Activated CD4-positive, alpha-beta T cell treated with anti-CD3 and anti-CD28 coated beads, Interleukin-2, amount 50 U/mL, for 24 hours (primary cell): ENCODE measurements at places on chromosomes 7 and 10.

DNA sequence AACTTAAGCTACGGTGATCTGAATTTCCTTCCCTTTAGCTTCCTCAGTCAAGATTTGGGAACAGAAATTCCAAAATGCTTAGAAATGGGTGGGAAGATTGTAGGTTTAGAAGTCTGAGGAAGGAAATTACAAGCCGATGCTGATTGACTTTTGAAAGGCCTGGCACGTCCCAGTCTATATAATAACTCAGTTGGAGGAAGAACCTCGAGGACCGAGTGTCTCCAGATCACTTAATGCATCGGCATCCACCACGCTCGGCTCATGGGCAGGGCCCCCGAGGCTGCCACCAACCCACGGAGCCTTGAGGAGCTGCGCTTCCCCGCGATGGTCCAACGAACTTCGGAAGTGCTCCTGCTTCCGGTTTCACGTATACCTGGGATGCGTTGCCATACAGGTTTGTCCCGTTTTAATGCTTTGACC is 10.4 kb upstream of the SP8 start:
- no peak for DNase-seq

GRCh38 chr7:52501696-52502095 is 533.7 kb upstream of the POM121L12 start:
- no peak for DNase-seq

DNA sequence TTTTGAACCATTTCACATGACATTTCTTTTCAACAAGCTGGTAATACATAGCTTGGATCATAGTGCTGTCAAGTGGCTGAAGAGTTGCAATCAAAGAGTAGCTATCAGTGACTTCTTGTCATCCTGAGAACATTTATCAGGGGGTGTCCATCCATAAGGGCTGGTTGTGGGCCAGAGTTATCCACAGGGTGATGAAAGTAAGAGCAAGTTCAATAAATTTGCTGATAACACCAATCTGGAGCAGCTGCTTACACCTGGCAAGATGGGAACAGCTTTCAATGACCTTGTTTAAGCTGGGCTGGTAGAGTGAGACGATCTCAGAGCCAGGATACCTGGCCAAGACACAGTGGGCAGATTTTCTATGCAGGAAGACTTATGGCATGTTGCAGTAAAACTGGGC is 96.3 kb upstream of the IMMP2L start:
- no peak for DNase-seq

- DNase-seq = no peak
Observed at GRCh38 chr7:34309116-34309515, 348.9 kb upstream of the NPSR1 start.

DNA sequence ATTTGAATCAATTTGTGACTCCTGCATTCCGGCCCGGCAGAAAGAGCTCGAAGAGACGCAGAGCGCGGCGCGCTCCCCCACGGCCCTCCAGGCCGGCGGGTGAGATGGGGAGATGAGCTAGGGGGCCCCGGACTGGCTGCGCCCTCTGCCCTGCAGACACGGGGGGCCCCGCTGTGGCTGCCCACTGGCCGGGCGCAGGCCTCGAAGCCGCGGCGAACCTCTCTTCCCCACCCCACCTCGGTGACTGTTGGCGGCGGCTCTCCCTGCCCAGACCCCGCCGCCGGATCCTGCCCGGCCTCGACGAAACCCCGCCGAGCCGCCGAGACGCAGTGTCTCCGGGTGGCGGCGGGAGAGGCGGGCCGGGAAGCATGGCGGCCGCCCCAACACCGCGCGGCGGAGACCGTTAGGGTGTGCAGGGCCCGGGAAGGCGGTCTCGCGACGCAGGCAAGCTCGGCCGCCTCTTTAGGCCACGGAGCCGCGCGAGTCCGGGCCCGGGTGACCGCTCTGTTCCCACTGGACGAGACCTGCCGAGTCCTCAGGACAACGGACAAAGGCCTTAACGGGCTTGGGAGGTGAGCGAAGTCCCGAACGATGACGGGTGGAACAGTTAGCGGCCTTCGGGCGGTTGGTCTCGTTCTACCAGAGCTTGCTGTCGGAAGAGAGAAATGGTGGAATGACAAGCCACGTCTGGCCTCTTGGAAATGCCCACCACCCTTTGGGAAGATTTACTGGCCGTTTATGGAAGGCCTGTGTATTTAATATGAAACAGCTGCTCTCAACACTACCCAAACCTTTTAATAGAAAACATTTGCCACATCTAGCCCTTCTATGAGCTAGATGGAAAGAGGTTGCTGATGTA is 24.3 kb downstream of the NUP42 start:
- no peak for DNase-seq

- DNase-seq = no peak
Observed at GRCh38 chr10:15571575-15571974, 148.1 kb downstream of the ITGA8 start.

GRCh38 chr7:113824117-113824823 is 94.5 kb downstream of the PPP1R3A start:
- no peak for DNase-seq

DNA sequence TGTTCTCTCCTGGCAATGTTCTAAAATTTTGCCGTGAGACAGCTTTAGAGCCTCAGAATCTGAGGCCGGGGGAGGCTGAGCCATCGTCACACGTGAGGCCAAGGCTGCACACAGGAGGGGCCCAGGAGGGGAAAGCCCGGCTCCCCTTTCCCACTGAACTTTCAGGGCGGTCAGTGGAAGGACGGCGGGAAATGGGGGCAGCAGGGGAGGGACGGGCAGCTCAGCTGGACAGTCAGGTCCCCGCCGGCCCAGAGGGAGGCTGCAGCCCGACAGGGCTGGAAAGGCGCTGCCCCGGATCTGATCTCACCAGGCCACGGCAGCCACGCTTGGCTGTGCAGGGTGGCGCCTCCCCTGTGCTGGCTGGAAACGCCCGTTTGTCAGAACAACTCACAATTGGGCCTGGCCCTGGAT is 43.3 kb upstream of the ADGRA1 start:
- no peak for DNase-seq

GRCh38 chr7:98881561-98882315 is 3.4 kb downstream of the TRRAP start:
- DNase-seq = no peak

DNA sequence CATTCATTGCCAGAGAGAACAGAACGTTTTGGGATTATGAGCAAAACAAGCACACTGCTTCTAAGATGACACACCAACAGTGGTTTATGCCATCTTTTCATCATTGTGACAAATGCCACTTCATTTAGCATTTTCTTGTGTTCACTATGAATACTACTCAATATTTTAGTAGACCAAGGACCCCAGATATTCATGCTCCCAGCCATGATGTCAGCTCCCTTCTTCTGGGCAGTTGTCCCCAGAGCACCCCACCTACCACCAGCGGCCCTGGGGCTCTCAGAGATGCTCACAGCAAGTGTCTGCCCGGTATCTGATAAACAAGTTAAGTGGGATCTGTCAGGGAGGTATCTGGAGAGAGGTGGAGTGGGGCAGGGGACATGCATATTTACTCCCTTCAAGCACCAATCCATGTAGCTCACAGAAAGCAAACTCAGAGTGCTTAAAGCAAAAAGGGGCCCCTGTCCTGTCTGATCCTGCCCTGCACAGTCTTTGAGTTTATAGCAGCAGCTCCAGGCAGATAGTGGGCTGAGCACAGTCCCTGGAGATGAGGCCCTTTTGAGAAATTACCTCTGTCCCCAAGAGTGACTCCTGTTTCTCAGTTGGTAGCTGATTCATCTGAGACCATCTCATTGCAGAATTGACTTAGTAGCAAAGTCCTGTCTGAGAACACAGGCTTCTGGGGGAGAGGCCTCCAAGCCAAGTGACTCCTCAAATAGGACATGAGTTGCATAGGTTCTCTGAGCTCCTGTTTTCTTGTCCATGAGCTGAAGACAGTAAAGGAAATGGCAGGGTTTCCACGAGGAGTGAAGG is 281.8 kb upstream of the KLF6 start:
- DNase-seq = no peak

DNA sequence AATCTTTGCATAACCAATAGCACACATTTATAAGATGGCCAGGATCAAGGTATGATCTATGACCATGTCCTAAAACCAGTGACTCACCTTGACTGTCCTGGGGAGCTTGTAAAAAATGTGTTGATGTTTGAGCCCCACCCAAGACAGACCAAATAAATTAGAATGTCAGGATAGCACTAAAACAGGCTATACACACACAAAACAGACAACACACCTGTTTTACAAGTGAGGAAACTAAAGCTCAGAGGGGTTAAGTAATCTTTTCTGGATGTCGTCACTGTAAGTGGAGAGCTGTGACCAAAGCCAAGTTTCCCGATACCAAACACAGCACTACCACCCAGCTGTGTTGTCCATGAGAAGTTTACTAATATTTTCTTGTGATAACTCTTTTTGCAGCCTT is 84.5 kb downstream of the AVL9 start:
- DNase-seq = no peak

DNA sequence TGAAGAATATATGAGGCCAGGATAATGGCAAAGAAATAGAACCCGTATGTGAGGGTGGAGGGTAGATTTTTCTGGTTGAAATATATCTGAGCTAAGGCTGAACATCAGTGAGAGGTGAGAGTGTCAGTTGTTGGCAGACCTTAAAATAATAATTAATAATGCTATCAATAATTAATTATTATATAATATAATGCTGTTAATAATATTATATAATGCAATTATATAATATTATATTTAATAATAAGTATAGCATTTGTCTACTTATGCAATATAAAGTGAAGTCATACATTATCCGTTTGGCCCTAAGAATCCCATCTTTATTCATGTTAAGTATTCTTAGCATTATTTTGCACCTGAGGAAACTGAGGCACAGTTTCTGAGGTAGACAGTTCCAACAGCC is 269.9 kb upstream of the FZD8 start:
- DNase-seq = no peak

DNA sequence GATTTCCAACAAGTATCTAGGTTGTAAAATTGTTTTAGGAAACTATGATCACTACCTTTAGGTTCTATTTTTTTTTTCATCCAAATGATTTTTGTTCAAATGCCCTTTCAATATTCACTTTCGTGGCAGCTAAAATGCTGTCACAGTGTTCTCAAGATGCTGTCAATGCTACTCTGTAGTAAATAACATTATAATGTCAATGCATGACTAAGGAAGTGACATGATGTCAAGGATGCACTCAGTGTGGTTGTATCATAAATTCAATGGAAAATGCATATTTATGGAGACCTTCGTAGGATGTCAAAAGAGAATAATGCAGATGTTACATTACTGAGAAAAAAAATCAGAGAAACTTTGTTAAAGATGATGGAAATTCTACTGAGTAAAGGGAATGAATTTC is 673.8 kb downstream of the ANKRD7 start:
- DNase-seq = no peak

DNA sequence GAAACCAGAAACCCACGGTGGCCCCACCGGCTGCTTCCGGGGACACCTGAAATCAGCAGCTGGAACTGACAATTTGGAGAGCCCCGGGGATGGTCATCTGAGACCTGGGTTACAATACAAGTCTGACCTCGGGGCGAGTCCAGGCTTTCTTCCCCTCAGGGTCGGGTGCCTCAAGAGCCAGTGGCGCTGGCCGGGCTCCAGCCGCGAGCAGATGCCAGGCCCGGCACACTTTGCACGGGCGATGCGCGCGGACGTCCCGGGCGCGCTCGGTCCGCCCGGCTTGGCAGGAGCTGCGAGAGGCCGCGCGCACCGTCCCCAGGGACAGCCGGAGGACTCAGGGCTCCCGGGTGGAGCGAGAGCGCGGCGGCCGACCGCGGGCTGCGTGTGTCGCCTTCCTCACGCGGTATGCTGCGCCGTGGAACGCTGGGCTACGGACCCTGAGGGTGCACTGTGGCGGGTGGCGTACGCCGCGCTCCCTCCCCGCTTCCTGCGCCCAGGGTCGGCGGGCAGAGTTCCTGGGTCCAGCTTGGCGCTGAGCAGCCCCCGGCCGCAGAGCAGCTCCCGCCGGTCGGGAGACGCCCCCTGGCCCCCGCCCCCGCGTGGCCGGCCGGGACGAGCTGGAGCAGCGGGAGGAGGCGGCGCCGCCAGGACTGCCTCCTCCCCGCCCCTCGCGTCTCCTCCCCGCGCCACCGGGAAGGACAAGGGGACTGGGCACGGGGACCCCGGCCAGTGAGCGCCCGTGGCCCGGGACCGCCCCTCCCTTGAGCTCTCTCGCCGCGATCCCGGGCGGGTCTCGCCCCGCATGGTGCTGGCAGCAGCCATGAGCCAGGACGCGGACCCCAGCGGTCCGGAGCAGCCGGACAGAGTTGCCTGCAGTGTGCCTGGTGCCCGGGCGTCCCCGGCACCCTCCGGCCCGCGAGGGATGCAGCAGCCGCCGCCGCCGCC is at the start of gene RBM20:
RBM20 (plus strand) TSS at position 684 of the 945 bp plus-strand sequence; CDS start at position 803, 119 bp downstream.
- no peak for DNase-seq

- DNase-seq = peak; percentile 65
Observed at GRCh38 chr10:117496616-117497028, 45.9 kb upstream of the EMX2 start.

- no peak for DNase-seq
Observed at GRCh38 chr10:77090381-77091356, 546.9 kb downstream of the KCNMA1 start.

DNA sequence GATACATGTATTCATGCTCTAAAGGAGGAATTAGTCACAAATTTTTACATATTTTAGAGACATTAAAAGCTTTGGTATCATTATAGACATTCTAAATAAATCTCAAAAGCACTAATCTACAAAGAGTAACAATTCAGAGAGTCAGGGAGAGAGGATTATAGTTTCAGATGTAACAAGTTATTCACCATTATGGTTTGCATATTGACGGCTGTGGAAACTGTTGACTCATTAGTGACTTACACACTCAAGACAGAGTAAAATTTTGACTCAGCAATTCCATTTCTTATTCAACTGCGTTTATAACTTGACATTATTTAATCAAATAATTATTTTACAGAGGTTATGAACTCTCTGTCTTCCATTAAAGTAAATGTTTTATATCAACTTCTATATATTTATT is 95.4 kb upstream of the SEMA3C start:
- no peak for DNase-seq

GRCh38 chr7:106926892-106927291 is 61.8 kb downstream of the PIK3CG start:
- no peak for DNase-seq

DNA sequence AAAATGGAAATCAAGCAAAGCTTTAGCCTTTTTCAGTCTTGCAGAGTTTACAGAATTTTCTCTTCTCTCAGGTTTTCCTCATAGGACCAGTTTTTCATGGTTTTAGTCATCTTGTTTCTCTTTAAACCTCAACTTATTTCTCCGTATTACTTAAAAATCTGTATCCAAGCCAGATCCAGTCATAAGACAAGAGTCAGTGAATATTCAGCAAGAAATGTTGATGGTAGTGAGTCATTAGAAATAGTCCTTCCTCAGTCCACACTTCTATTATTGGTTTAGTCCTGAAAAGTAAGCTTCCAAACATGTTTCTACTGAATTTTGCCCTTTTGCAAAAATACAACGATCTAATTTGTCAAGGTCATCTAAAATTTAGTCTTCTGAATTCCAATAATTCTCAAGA is 107.0 kb downstream of the VIM start:
- no peak for DNase-seq

DNA sequence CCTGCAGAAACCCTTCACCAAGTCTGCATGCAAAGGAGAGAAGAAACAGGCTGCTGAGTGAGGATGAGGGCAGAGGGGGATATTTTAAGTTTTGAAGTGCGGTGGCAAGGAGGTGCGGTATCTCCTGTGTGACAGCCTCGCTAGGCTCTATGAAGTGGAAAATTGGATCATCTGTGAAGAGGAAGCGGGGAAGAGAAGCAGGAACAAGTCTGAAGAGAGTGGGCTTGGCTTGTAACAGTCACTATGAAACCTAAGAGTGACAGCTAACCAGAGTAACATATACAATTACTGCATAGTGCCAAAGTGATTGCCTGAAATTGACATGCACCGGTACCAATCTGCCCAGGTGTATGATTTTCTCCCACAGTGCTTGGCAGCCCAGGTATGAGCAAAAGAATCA is 287.5 kb upstream of the KLF14 start:
- no peak for DNase-seq

- DNase-seq = no peak
Observed at GRCh38 chr10:24706479-24707118, 17.1 kb downstream of the ARHGAP21 start.
